Forelimb muscle (tissue), 1 donor: ENCODE measurements at places on chromosomes 3 and 15. TPM values are rescaled to one million over a fixed set of nuclear protein-coding genes. Genes with fewer than 3 reads are reported as not detected.

DNA sequence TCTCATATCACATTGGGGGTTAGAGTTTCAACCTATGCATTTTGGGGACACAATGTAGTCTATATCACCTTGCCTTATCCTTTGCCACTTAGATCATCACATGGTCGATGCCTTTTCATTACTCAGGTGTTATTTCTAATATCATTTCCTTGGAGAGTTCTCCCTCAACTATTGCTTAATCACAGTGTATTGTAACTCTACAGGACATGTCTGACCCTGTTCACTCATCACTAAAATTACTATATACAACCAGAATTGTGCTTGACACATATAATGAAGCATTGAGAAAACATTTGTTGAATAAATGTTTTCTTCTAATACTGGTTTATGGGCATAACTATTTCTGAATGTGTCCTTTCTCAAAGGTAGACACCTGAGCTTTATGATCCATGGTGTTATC, 207.4 kb downstream of the EPHA6 start:
- DNase-seq, result no peak

GRCh38 chr3:73681610-73682009, 56.9 kb upstream of the PDZRN3 start:
- no peak for DNase-seq

- DNase-seq, result no peak
Measured at GRCh38 chr3:141279077-141279967, 47.7 kb downstream of the PXYLP1 start.

GRCh38 chr15:28997791-28998190, 112.0 kb downstream of the APBA2 start:
- no peak for DNase-seq

DNA sequence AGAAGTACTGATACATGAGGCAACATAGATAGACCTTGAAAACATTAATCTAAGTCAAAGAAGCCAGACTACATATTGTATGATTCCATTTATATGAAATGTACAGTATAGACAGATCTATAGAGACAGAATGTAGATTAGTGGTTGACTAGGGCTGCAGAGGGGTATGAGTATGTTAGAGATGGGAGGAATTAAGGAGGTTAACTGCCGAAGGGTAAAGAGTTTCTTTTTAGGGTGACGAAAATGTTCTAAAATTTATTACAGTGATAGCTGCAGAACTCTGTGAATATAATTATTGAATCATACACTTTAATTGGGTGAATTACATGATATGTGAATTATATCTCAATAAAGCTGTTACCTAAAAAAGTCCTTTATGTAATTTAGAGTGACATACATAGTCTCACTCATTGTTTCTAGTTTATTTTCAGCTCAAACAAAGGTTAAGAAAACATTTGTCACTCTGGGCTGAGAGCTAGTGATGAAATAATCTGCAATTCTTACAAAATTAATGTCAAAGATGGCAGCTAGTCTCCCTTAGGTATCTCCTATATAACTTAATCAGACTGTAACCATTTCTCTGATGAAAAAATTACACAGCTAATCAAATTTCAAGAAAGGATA, 61.4 kb downstream of the DENND4A start:
- no peak for DNase-seq

GRCh38 chr3:183815563-183815940, 9.8 kb downstream of the MAP6D1 start:
- DNase-seq, result no peak

DNA sequence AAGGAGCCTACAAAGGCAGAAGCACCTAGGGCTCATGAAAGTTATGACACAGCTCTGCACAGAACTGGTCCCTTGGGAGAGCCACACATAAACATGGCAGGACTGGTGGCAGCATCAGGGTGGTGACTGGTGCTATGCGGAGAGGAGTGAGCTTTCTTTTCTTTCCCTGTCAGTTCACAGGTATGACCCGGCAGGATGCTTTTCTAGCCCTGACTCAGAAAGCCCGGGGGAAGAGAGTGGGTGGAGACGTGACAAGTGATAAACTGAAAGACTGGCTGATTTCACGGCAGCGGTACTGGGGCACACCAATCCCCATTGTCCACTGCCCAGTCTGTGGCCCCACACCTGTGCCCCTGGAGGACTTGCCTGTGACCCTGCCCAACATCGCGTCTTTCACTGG, 103.0 kb downstream of the LARS2 start:
- DNase-seq, result no peak

- DNase-seq, result no peak
Measured at GRCh38 chr3:126692858-126693257, 11.2 kb upstream of the CHCHD6 start.

GRCh38 chr15:66784174-66784573, 82.1 kb downstream of the SMAD6 start:
- DNase-seq, result no peak

DNA sequence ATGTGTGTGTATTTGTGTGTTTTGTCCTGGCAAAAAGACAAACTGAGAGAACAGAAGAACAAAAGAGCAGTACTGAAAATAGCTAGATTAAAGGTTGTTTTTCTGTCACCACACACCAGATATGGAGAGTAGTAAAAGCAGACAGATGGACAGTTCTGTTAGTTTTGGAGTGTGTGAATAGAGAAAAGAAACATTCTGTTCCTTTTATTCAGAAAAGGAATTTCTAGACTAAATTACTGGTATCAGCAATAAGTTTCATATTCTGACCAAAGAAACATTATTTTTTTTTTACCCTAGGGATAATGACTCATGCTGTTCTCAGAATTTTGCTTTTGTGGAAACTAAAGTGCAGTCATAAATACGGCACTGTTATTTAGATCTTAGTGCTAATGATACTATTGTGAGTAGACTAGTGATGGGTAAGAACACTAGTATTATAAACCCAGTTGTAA, 32.9 kb downstream of the PIK3CA start:
- DNase-seq, result peak; percentile 59

DNA sequence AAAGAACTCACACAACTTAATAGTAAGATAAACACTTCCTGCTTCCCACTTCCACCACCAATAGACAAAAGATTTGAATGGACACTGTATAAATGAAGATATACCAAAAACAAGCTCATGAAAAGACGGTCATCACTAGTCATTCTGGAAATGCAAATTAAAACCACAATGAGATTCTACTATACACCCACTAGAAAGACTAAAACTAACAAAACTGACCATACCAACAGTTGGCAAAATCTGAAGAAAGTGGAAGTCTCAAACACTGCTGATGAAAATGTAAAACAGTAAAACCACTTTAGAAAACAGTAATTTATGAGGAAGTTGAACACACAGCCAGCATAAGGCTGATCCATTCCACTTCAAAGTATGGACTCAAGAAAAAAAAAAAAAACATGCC, 35.6 kb upstream of the CD96 start:
- no peak for DNase-seq

- no peak for DNase-seq
Measured at GRCh38 chr15:34049112-34049511, 10.1 kb upstream of the AVEN start.

- DNase-seq, result no peak
Measured at GRCh38 chr3:31960793-31961431, 20.1 kb downstream of the OSBPL10 start.

GRCh38 chr3:102158080-102158740, 276.6 kb upstream of the ZPLD1 start:
- no peak for DNase-seq

DNA sequence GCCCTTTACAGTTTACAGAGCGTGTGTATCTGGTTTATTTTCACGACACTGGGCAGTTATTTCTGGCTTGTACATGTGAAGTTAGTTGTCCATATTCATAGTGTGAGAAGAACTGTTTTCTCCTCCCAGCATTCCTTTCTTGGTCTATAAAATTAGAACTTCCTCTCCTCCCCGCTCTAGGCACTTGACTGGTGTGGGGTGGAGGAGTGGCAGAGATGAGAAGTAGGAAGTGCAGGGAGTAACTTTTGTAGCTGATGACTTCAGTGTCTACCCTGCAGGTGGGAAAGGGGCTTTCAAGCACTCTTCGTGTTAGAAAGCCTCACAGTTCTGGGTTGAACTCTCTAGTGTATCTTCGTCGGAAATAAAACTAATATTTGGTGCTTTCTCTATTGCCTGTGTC, 13.4 kb downstream of the APOD start:
- no peak for DNase-seq

DNA sequence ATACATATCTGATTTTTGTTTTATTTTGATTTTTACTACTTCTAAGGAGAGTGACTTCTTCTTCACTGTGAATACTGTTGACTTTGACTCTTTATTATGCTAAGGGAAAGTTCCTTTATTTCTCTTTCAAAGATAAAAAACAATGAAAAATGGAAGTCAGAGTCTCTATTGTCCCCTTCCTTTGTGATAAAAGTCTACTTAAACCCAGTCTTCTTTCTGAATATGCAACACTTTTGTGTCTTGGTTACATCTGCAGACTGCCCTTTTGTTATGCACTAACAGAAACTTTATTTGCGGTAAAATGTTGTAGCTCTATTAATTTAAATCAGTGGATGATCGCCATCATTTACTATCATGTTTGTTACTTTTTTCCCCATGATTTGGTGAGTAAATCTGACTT, 13.2 kb downstream of the PARP15 start:
- no peak for DNase-seq

DNA sequence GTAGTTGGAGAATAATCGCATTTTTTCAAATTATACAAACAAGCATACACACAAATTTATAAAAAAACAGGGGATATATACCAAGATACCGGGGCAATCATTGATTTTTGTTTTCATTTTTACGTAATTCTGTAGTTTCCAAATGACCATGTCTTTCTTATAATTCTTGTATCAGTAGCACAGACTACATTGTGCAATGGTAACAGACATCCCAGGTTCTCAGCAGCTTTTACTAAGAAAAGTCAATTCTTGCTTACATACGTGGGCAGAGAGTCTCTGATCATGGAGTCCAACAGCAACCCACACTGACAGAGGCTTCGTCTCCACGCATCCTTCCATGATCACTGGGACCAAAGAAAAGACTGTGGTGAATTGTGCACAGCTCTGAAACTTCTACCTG, 441.3 kb downstream of the TBL1XR1 start:
- no peak for DNase-seq

GRCh38 chr3:183980403-183980802, 37.3 kb downstream of the ABCC5 start:
- no peak for DNase-seq

- DNase-seq, result no peak
Measured at GRCh38 chr15:61489571-61489970, 260.5 kb upstream of the RORA start.

GRCh38 chr3:172038798-172039435, 461 bp upstream of the FNDC3B start:
- no peak for DNase-seq

- DNase-seq, result no peak
Measured at GRCh38 chr3:53234841-53235232, 21.0 kb downstream of the TKT start.

DNA sequence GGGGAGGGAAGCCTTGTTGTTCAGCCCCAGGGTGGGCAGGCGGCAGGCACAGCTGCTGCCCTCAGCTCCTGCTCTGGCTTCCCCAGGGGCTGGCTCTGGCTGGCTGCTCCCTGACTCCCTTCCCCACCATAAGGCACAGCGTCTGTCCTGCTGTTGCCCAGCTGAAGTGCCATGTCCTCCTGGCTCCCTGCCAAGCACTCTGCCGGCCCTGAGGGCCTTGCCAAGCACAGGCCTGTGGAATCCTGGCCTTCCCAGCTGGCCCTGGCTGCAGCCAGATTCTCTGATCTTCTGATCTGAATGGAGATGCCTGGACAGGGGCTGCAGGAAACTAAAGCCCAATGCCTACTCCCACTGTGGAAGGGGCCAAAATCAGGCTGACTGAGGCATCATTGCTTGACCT, 1.1 kb downstream of the IQCF6 start:
- no peak for DNase-seq

DNA sequence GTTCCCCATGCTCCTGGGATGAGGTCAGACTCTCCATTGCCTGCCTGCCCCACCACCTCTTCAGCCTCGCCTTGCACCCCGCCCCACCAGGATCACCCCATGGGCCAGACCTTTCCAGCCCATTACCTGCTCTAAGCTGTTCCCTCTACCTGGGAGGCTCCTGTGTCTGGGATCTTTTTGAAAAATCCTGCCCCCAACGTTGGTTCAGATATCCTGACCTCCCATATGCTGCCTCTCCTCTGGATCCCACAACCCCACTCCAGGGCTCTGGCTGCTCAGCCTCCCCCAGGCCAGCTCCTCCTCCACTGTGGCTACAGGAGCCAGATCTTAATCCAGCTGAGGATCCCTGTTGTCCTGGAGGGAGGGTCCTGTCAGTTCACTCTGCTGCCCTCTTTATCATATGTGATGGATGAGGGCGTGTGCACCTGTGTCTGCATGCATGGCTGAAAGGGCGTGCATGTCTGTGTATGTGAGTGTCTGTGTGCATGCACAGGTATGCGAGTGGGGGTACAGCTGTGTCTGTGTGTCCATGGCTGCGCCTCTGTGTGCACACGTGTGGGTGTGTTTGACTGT, 21.7 kb upstream of the ALAS1 start:
- no peak for DNase-seq

GRCh38 chr3:181906338-181906737, 194.6 kb downstream of the SOX2 start:
- DNase-seq, result no peak

DNA sequence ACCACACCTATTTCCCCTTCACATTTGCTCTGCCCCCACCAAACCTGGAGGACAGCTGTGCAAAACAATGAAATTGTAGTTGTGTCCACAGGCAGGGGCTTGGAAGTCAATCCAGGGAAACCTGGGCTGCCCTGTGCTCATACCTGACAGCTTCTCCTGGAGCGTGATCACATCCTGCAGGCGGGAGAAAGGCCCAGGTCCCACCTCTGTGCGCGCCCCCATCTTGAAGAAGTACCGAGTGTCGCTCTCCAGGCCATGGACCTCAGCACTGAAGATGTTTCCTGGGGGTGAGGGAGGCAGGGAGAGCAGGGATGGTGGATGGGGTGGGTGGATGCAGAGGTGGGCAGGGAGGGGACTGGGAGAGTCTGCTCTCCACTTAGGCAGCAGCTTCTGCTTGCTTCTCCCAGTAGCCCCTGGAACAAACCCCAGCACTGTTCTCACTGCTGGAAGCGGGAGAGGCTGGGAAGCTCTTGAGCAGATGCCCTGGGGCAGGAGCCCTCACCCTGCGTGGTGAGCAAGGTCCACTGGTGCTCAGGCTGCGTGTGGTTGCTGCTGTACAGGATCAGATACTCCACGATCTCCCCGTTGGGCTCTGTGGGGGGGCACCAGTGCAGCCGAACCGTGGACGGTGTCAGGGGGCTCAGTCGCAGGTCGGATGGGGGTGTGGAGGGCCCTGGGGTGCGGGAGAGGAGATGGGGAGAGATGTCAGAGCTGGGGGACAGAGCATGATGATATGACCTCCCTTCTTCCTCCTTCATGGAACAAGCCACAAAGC, 10.7 kb upstream of the IGDCC3 start:
- DNase-seq, result no peak

GRCh38 chr3:140117096-140117526, 182.1 kb downstream of the CLSTN2 start:
- no peak for DNase-seq

Gene POPDC2
- 38.2 TPM for polyA plus RNA-seq

Gene SAMMSON
- not detected for polyA plus RNA-seq

Gene SHF
- polyA plus RNA-seq, result 7.4 TPM

Gene IQCF5
- not detected for polyA plus RNA-seq

Gene MAP3K13
- 12.1 TPM for polyA plus RNA-seq

Gene SMCO1
- 2.2 TPM for polyA plus RNA-seq

Gene MITF
- 6.8 TPM for polyA plus RNA-seq

Gene ZNF80
- not detected for polyA plus RNA-seq

Gene MRPL47
- polyA plus RNA-seq, result 39.1 TPM

Gene SPINK8
- polyA plus RNA-seq, result not detected
